ENCODE measurements at places on chromosomes 3 and 15.

- no peak for DNase-seq
Measured at GRCh38 chr3:61236556-61236955, 14.7 kb downstream of the FHIT start.

DNA sequence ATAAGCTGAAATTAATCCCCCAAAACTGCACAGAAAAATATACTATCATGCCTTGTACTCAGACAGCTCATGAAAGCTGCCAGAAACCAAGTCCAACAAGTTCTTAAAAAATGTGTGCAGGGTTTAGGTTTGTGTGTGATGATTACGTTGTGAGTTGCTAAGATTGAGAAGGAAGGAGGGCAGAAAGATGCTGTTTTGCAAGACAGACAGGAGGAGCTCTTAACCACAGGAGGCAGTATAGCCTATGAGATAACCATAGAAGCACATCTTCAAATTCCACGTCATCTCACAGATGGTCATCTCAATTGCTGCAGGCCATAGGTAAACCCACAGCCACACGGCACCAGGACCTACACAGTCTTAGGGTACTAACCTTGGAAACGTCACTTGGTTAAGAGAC is 191.9 kb downstream of the STT3B start:
- DNase-seq: no peak

DNA sequence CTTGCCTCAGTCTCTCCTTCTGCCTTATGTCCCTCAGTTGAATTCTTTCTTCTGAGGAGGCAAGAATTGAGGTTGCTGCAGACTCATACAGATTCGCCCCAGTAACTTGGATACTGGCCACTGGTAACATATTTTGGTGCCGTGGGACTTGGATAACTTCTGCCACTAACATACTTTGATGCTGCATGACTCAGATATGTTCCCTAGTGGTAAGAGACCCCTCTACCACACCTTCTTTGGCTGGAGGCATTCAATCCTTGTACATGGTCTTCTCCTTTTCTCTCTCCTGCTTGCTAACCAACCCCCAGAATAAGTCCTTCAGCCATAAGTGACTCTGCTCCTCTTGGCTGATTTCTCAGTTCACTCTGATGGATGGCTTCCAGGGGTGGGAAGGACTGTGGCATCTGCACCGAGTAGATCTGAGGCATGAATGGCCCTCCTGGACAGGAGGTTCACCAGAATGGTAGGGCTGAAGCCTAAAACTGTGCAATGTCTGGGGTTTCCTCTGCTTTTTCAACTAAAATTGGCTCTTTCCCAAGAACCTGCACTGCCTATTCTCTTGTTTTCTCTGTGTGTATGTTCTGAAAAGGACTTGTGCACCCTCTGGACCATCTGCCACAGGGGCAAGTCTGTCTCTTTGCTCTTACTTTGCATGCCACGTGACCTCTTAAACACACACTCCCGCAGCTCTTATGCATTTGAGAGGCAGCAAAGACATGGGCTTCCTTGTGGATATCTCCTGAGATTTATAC is 55.5 kb upstream of the FSTL1 start:
- no peak for DNase-seq

- DNase-seq: no peak
Measured at GRCh38 chr3:2261747-2262146, 163.1 kb downstream of the CNTN4 start.

DNA sequence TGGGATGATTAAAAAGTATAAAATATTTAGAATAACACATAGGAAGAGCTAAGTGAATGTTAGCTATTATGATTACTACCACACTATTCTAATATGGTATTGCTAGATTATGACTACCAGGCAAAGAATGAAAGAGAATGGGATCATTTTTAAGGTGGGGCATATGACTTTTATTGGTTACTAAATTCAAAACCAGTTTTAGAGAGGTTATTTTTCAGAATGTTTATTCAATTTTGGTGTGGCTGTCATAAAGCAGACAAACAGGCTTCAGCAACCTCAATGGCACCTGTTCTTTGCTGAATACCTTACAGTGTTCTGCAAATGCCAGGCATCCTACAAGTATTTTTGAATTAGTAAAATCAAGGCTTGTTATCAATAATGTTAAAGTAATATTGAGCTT is 12.8 kb downstream of the SPTSSB start:
- DNase-seq: no peak

- no peak for DNase-seq
Measured at GRCh38 chr3:94336046-94336753, 273.3 kb downstream of the NSUN3 start.

DNA sequence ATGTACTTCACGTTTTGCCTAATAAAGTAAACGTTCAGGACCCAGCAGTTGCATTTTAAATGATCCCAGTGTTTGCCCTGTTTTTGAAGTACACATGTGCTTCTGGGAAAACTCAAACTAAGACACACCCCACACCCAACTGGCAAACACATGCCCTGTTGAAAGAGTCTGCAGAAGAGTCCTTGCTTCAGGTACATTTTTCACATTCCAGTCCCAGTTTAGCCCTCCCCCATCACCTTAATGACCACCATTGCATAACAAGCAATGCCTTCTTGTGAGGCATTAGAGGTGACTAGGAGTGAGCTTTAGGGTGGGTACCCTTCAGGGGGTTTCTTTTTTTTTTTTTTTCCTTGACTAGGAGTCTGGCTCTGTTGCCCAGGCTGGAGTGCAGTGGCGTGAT is 322.3 kb downstream of the CNTN4 start:
- no peak for DNase-seq

- no peak for DNase-seq
Measured at GRCh38 chr3:126391631-126392030, 3.1 kb upstream of the CFAP100 start.

- no peak for DNase-seq
Measured at GRCh38 chr3:33144433-33144832, 30.6 kb downstream of the CRTAP start.

DNA sequence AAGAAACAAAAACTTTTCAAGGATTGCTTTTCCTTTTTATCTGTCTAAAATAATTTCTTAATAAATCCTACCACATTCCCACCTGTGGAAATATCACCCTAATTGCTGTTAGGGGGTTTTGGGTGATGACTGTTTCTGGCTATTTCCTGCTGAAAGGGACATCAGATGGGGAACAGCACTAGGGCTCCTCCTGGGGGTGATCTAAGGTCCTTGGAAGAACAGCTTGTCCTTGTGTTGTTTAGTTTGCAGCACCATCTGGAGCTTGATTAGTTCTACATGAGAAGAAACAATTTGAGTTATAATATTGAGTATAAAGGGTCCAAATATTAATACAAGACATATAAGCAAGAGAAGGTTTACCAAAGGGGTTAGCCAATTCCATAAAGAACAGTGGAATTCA is 18.7 kb downstream of the OR5H15 start:
- no peak for DNase-seq

All from cortex of kidney (tissue), 1 donor.